ENCODE measurements at places on chromosomes 6 and 20. TPM values are rescaled to one million over a fixed set of nuclear protein-coding genes. Genes with fewer than 3 reads are reported as not detected.

Gene TNXB
- 23.5 TPM for total RNA-seq

Gene WFDC2
- total RNA-seq, result not detected

- DNase-seq, result no peak
Measured at GRCh38 chr6:36824253-36824652, 15.0 kb downstream of the CPNE5 start.

DNA sequence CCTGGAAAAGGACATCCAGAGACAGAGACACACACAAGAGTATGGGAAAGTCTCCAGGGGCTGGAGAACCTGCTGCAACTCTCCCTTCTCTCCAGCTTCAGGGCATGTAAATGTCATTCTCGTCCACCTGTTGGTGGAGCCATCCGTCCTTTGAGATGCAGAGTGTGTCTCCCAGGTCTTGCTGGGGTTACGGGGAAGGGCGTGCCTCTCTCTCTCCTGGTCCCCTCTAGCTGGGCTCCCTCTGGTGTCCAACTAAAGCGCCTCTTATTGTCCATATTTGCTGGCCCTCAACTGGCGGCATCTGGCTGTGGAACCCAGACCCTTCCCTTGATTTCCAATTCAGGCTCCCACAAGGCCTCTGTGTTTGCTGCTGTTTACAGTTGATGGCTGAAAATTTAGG, 244.1 kb downstream of the BMP7 start:
- no peak for DNase-seq
